ENCODE measurements at places on chromosomes 2 and 18.

DNA sequence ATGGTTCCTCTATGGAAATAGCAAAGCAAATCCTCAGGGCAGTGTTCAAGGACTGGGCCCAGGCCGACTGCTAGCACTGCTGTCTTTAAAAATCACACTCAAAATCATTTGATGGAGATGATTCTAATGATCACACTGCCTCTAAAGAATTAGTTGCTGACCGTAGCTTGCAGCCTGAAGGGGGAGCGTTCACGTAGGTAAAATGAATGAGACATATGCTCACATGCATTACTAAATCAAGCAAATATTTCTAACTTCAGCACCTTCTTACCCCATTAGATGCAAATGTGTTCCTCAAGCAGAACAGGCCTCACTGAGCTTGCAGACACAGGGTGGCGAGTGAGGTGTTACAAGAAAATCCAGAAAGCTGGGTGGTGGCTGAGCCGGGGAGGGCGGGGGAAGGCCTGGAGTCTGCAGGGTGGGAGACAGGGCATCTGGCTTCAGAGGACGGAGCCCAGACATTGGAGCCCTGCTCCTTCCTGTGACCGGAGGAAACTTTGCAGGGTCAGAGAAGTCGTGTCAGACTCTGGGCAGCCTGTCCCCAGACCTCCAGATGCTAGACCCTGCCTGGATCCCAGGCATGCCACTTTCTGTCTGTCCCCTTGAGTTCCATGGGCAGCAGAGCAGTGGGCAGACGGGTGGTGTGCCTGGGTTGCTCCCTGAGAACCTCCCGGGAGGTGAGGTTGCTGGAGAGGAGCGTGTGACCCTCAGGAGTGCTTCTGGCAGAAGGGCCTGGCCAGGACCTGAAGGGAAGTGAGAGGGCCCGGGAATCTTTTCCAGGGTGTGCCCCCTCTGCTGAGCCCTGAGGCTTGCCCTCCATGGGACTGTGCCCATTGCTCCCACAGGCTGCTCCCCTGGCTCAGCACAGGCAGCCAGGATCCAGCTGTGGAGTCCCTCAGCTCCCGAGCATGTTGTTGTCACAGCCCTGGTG, 7.1 kb upstream of the NPPC start:
- DNase-seq: no peak

GRCh38 chr2:101357376-101357775, 29.9 kb downstream of the CREG2 start:
- DNase-seq: no peak

DNA sequence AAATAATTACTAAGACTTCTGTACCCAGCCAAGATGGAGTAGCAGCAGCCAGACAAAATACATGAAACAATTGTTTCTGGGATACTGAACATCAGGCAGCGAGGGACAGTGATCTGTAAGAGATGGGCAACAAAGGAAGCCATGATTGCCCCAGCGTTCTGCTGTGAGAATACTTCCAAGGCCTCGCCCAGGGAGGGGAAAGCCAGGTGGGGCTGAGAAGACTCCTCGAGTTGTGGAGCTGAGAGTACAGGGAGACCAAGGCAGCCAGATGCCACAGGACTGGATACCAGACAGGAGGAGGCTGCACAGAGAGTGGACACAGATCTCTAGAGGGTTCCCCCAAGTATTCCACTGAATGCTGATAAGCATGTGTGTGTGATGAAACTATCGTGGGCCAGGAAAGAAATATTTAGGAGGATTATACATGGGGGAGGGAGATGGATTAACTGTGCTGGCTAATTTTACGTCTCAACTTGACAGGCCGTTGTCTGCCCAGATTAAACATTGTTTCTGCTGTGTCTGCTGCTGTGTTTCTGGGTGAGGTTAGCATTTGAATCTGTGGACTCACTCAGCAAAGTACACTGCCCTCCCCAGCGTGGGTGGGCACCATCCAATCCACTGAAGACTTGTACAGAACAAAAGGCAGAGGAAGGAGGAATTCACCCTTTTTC, 10.2 kb upstream of the LIMS2 start:
- no peak for DNase-seq

- DNase-seq: no peak
Observed at GRCh38 chr2:119180892-119181291, 22.3 kb upstream of the C1QL2 start.

DNA sequence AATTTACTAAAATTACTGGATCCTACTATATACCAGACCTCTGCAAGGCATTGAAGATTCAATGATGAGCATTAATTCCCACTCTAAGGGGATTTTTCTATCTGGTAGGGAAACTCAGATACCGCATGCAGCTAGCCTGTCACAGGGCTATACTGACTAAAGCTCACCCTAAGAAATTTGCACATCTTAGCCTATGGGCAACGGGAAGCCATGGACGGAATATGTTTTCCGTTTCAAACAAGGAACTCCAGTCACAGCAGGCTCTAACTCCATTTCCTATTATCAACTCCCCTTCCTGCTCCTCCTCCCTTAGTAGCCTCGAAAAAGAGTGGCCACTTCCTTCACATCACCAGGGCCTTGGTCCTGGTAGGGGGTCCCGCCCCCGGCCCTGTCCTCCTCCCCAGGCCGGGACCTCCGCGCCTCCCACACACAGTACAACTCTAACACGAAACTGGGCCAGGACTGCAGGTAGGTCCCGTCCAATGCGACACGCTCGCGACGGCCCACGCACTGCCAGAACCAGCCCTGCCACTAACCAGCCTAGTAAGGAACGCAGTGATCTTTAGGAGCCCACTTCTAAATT, 659 bp upstream of the COX5B start:
- peak; percentile 33 for DNase-seq

DNA sequence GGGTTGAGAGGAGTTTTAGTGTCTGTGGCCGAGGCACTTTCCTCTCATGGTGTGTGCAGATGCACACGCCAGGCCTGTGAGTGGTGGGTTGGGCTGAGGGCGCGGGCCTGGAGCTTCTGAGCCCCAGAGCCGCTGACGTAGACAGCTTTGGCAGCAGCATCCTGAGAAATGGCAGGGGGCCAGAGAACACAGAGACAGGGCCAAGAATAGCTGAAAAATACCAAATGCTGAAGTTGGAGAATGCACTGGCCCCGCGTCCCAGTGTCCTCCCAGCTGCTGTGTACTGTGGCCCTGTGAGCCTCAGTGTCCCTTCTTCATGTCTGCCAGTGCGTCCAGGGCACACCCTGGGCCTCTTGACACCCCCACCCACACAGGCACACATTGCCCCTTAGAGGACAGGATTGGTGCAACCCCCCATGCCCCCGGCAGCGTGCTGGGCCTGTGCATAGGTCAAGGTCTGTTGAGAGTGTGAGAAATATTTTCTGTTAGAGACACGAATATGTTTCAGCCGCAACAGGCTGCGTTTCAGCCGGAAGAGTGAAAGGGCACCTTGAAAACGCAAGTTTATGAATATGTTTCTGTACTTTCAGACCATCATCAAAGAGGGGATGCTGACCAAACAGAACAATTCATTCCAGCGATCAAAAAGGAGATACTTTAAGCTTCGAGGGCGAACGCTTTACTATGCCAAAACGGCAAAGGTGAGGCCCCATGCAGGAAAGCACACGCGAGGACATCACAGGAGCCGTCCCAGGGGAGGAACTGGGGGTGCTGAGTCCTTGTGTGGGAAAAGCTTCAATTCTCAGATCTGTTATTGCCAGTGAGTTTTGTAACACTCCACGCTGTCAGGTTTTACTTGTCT, 33.6 kb downstream of the DGKD start:
- no peak for DNase-seq

DNA sequence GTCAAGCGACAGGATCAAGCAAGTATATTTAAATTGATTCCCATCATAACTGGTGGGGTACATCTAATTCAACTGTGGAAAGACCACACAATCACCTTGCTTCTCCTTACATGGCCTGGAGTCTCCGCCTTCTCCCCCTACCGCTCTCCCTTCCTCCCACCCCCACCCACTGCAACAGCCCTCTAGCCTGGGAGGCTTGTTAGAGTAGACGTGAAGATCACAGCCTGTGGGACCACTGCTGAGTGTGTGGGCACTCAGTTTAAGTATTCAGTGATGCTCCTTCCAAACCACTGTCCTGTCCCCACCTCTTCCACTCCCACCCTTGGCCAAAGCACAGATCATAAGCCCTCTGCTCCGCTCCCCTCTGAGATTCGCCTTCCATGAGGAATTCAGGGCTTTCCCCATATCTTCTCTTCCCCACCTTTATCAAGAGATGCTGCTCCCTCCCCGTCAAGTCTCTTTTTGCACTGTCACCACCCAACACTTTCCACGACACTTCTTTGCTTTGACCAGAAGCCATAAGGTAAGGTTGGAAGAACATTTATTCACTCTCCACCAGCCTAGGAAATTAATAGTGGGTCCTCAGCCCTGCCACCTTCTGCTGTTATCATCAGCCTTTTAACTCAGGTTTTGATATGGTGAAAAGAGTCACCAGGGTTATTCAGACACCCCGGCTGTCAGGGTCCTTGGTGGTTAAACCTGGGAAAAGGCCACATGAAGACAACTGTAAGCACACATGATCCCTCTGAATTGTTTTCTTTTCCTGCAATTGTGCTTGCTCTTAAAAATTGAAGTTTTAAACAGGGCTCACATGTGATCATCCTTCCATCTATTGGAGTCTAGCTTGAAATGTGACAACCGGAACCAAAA, 1.7 kb downstream of the METTL4 start:
- no peak for DNase-seq

- no peak for DNase-seq
Observed at GRCh38 chr2:232871835-232872736, 2.0 kb downstream of the SNORC start.

DNA sequence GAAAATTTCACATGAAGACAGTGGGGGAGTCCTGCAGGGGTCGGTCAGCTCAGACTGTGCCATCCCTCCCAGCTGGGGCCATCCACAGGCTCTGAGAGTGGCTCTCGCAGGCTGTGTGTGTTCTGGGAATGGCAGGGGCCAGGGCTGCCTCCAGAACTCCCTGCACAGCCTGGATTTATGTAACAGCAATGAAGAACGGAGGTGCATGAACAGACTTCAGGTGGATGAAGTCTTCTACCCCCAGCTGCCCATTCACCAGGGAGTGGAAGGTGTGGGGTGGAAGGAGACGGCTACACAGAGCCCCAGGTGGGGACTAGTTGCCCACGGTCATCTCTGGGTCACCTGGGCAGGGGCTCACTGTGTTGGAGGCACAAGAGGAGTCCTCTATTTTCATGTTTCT, 56.1 kb upstream of the HDAC4 start:
- DNase-seq: no peak

DNA sequence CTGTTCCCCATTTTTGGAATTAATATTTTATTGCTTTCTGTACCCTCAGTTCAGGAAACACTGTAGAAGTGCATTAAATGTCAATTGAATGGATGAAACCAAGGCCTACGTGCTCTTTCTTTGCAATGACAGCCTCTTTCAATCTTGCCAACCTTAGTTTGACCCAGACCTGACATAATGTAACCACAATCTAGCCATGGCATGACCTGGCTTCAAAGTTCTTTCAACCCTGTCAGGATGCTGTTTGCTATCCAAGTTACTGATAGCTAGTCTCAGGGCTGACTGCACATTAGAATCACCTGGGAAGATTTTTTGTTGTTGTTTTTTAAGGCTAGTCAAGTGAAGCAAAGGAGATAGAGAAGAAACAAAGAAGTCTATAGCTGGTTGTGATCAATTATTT, 190.9 kb upstream of the PKDCC start:
- no peak for DNase-seq

DNA sequence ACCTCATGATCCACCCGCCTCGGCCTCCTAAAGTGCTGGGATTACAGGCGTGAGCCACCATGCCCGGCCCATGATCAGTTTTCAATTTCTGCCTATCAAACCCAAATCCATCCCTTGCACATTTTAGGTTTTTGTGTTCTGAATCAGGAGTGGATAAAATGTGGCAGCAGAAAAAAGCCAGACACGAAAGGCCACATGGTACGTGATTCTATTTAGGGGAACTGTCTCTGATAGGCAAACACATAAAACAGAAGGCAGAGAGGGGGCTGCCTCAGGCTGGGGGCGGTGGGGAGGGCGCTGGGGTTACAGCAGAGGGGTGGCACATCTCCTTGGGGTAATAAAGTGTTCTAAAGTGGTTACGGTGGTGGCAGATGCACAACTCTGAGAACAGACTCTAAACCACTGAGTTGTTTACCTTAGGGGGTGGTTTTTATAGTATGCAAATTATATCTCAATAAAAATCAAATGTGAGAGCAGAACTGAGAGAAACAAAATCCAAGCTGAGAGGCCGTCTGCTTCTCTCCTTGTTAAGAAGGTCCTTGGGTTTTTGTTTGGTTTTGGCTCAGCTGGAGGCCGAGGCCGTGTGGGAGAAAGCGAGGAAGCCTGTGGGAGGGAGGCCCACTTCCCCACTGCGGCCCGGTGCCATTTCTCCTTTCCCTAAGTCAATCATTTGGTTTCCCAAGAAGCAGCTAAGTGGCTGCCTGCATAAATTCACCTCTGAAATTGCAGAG, 78.0 kb downstream of the SOWAHC start:
- DNase-seq: no peak

DNA sequence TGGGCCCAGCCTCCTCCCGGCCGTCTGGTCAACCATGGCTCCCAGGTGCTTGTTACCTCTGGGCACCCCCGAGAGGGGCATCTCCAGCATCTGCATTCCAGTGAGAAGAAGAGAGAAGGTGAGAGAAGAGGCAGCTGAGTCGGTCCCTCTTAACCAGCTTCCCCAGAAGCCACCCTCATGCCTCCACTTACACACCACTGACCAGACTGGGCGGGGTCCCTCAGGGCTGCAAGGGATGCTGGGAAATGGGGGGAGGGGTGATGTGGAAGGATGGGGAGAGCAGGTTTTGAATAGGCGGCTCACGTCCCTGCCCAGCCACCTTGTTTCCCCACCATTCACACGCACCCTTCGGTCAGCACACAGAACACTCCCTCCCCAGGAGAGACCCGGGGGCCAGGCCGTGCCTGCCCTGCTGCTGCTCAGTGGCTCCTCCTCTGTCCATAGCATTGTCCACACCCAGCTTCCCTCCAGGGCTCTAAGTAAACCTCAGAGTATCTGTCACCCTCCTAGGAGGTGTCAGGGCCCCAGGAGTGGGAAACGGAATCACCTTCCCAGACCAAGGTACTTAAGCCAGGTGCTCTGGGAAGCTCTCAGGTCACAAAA, 34.7 kb downstream of the GBX2 start:
- no peak for DNase-seq

DNA sequence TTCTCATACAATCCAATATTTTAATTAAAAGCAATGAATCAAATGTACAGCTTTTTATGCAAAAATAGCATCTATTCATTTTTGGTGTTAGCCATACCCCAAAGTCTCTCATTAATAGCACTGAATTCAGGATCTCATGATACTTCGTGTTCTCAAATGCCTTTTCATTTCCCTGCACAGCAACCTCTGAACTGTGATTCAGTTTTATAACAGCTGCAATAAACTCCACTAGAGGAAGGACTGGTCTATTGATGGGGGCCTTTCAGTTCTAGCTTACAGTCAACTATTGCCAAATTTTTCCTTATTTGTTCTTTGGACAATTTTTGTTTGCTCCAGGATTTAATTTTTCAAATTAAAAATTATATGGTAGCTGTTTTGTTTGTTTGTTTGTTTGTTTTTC, 4.8 kb upstream of the TMEM87B start:
- no peak for DNase-seq

- DNase-seq: no peak
Observed at GRCh38 chr2:85377083-85377482, 22.5 kb downstream of the ELMOD3 start.

Measured in endothelial cell (in vitro differentiated cells).